Activated CD4-positive, CD25-positive, alpha-beta regulatory T cell (primary cell): ENCODE measurements at places on chromosomes 11 and 22.

DNA sequence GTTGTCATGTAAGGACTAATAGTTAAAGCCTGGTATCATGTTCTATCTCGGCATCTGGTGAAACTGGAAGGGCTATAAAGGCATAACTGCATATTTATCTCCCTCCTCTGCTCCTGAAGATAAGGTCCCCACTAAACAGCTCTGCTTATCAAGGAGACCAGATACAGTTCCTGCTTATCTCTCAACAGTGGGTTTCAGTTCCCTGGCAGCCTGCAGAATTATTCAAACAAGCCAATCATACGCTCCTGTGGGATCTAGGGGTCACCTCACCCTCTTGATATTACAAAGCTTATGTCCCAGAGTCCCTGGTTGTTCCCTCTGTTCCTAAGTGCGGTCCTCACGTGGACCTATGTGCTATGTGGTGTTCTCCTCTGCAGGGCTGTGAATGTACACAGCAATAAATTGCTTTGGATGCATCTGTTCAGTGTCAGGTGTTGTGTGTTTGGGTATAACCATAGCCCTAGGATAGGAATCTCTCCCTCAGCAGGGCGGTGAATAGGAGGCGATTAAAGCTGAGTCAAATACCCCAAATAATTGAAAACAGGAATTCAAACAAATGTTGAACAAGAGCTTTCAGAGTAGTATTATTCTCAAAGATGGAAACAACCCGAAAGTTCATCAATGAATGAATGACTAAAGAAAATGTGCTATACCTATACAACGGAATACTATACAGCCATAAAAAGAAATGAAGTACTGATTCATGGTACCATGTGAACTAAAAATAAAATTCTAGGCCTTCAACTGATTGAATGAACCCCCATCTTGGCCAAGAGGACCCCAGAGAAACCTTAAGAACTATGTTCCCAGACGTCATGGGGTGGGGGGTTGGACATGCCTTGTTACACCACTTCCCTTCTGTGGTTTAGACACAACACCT lies 3.1 kb upstream of the OOSP4A start:
- DNase-seq = no peak

- DNase-seq = no peak
Measured at GRCh38 chr11:63244862-63245261, 1.5 kb upstream of the SLC22A25 start.

- no peak for DNase-seq
Measured at GRCh38 chr11:109040303-109040702, 375.4 kb downstream of the DDX10 start.

DNA sequence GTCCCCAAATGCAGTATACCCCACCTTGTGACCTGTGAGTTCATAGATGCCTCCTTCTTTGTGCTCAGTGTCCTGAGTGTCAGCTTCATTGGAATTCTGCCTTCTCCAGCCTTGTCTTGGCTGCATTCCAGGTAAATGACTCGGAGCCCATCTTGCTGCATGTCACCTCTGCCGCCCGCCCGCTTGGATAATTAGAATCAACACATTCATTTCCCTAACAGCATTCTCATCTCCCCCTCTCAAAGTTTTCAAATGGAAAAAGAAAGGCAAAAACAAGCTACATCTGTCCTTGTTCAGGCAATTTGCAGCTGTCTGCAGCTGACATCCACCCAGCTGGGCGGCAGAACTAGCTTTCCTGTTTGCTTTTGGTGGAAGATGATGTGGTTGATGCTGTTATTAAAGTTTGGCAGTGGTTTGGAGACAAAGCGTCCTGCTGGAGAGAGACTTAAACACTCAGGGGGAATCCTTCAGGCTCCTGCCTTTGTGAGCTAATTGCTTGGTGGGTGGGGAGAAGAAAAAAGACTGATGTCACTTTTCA lies 198.8 kb upstream of the SEZ6L start:
- no peak for DNase-seq

DNA sequence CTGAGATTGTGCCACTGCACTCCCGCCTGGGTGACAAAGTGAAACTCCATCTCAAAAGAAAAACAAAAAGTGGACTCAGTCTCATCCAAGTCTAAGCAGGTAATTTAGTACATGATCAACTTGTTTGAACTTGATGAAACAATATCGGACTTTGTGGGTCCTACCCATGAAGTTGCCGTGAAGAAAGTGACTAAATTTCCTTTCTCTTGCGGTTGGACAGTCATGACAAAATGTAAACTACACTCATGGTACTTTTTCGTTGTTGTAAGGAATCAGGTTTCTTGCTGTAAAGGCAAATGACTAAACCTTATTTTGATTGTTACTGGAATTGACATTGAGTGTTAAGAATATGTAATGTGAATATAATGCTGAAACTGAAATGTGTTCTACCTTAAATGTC lies 164.5 kb upstream of the PLET1 start:
- DNase-seq = no peak

- no peak for DNase-seq
Measured at GRCh38 chr22:19959043-19959586, 17.5 kb upstream of the TXNRD2 start.

DNA sequence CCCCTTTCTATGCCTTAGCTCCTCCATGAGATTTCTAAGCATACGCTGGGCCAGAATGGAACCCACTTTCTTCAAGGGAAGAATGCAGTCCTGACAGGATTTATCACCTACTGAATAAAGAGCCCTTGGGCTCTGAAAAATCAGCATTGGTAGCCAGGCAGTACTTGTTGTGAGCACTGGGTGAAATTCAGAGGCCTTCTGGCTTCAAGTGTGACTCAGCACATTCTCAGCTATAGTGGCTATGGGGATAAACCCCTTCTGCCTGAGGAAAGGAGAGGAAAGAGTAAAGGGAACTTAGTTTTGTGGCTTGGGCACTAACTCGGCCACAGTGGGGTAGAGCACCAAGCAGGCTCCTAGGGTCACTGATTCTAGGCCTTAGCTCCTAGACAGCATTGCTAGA lies 574.8 kb downstream of the JRKL start:
- DNase-seq = no peak

DNA sequence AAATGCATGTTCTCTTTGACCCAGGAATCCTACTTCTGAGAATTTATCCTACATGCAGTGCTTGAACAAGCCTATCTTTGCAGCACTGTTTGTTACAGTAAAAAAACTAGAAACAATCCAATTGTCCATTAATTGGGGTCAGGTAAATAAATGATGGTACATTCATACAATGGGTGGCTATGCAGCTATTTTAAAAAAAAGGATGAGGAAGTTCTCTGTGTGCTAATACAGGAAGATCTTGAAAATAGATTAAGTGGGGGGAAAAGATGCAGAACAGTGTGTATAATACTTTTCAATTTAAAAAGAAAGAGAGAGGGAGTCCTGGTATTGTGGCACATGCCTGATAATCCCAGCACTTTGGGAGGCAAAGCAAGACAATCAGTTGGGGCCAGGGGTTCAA lies 9.5 kb upstream of the CREB3L1 start:
- no peak for DNase-seq

DNA sequence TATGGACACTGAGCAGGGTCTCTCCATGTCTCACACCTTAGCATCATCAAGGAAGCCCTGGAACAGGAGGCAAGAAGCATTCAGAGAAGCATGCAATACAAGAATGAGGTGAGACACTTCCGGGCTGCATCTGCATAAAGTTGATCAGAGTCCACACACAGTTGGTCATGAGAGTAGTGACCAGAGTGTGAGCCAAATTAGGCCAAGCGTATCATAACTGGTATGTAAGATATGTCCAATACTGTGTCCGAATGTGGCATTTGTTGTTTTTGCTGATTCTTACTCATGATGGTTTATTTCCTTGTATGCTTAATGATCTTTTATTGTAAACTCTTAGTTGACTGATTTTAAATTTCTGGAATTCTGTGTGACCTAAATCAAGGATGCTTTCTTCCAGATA lies 315.7 kb downstream of the INSC start:
- DNase-seq = no peak

- no peak for DNase-seq
Measured at GRCh38 chr11:32421992-32422391, 13.3 kb downstream of the WT1 start.

DNA sequence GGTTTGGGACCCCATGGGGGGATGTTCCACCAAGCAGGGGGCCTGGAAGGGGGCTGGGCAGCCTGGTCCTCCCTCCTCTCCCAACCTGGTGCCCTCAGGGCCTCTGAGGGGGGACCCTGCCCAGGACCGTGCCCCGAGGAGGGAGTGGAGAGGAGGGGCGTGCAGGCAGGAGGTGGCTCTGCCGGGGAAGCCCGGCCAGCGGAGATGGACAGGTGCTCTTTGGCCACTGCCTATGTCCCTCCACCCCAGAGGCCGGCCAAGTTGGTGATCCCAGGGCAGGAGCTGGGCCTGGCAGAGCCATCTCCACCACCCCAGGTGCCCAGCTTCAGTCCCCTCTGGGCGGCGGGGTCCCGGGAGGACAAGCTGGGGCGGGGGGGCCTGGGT lies 2.4 kb downstream of the MUC2 start:
- DNase-seq = no peak

DNA sequence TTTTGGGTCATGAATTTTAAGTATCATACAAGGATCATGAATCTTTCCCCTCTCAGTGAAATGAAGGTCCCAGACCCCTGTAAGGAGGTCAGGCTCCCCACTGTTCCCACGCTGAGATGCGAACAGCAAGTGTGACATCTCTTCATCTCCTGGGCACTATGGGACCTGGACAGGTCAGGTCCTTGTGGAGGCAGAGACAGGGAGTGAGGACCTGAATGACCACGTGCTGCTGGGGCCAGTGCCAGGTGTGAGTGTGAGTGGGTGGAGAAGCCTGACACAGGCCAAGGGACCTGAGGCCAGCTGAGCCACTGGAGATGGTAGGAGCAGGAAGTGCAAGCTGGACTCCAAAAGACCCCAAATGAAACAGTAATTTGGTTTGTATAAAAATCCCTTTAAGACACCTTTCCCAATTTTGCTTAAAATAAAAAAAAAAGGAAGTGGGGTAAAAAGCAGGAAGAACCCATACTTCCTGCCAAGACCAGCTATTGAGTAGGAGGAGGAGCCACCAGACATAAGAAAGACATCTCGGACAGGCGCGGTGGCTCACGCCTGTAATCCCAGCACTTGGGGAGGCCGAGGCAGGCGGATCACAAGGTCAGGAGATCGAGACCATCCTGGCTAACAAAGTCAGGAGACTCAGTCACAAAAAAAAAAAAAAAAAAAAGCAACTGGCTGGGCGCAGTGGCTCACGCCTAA lies 35.4 kb upstream of the SERPIND1 start:
- DNase-seq = no peak

DNA sequence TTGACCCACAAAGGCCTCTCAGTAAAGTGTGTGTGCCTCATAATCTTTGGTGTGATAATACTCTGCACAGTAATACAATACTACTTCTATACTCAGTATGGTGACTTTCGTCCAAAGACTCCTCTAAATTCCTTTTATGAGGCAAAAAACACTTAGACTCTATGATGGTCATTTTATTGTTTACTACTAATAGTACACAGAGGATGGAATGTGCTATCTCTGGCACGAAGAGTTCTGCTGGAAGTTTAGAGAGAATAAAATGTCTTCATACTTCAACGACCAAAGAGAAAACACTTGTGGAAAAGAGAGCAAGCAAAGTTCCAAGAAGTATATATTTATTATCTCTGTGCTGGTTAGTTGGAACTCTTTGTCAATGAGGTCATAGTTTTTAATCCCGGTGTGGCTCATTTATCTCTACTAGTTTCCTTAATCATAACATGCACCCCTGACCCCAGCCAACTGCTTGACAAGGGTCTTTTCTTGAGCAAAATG lies 7.5 kb upstream of the CSTF3 start:
- DNase-seq = no peak

GRCh38 chr11:13339195-13340153 lies 61.9 kb downstream of the BMAL1 start:
- DNase-seq = no peak

- DNase-seq = no peak
Measured at GRCh38 chr11:20616920-20617319, 17.5 kb downstream of the SLC6A5 start.

DNA sequence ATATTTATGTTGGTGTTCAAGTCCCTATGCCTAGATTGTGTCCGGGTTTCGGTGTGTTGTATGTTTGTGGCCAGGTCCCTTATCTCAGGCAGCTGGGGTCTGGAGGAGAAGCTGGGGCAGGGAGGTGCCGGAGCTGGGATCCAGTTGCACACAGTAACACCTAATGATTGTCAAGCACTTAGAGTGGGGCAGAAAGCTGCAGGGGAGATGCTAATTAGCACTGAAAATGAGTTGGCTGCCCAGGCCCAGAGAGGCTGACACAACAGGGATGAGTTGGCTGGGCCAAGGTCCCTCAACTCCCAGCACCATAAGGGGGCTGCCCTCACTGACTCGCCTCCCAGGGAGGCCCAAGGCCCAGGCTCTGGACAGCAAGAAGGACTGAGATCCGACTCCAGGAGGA lies 12.2 kb downstream of the PDE2A start:
- DNase-seq = no peak

- no peak for DNase-seq
Measured at GRCh38 chr11:119254239-119254638, 48.1 kb downstream of the CBL start.

DNA sequence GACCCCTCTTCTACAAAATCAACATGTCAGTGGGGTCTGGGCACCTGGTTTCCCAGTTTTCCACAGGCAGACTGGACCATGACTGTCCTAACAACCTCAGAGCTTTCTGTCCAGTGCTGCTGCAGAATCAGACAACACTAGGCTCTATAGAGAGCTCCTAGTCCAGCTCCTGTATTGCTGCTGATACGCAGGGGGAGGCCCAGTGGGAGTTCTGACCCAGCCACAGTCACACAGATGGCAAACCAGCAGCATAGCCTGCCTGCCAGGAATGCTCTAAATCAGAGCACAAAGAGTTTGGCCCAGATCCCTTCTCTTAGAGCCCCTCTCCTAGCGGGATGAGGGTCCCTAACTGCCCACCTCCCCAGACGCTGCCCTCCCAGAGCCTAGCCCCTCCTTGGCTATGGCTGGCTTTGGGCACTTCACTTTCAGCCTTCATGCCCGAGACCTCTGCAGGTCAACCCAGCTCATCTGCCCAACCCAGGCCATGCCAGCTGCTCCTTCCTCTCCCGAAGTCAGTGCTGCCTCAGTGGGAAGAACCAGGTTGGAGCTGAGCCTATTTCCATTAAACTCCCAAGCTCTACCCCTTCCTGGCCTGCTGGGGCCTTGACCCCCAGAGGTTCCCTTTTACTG lies 15.8 kb upstream of the SLCO2B1 start:
- DNase-seq = no peak

DNA sequence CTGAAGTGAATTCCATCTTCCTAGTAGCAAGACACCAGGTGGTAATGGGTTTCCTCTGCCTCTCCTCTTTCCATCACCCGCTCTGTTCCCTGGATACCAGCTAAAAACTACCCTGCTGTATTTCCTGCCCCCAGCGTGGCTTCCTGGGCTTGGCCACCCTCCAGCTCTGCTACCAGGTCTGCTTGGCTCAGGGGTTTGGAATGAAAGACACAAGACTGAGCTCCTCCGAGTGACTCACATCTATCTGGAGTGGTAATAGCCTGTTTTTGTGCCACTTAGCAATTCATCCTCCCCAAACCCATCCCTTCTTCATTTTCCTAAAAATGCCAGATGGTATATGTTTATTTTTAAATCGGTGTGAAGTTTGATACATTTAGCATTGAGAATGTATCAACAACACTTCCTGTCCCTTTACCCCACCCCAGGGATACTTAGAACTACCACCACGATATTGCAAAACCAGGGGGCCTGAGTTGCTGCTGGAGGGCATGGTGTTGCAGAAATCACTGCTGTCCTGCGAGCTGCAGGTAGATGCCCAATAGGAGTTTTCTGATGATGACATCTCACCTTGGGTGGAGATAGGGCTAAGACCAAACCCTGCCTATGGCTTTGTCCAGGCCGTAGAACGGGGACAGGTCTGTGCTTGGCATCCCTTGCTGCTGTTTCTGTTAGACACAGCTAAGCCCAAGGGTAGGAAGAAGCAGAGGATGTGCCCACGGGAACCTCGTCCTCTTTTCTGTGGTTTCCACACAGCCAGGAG lies 7.5 kb upstream of the MICAL3 start:
- DNase-seq = no peak
